Stimulated activated CD4-positive, alpha-beta T cell treated with anti-CD3 and anti-CD28 coated beads, Interleukin-1b, Interleukin-23, amount 100 ng/mL, for 24 hours (primary cell): ENCODE measurements at places on chromosomes 2 and 18.

GRCh38 chr2:105804266-105804665, 59.6 kb downstream of the NCK2 start:
- no peak for DNase-seq

DNA sequence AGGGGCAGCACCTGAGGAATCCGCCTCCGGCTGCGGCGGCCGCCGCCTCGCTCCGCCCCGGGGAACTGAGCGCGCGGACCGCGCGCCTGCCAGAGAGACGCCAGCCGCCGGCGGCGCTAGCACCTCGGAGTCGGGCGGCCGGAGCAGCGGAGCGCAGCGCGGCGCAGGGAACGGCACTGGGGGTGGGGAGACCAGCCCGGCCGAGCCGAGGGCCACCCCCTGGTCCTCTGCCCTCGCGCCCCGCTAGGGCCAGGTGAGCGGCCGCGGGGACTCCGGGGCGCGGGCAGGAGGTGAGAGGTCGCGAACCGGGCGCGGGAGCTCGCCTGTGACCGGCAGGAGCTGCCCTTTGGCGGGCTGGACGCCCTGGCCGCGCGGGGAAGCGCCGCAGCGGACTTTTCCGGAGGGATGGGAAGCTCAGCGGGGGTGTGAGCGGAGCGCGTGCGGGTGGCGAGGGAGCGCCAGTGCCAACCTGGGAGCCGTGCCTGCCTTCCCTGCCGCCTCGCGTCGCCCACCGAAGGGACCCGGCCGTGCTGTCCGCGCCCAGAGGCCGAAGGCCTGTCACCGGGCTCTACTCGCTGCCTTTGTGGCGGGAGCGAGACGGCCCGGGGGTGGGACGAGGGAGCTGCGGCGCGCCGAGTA, at the start of gene GREB1L:
GREB1L (plus strand) TSS at position 92 of the 639 bp plus-strand sequence. CDS start 141,287 bp downstream, outside the sequence.
- peak; percentile 1 for DNase-seq

- no peak for DNase-seq
These were observed 56.7 kb downstream of the SPTBN1 start for GRCh38 chr2:54512663-54513362.

- DNase-seq = no peak
These were observed 56.4 kb downstream of the LPIN1 start for GRCh38 chr2:11802782-11803191.

- no peak for DNase-seq
These were observed 329.7 kb upstream of the ZEB2 start for GRCh38 chr2:144849612-144850011.

- no peak for DNase-seq
These were observed 45.7 kb upstream of the ALPP start for GRCh38 chr2:232332940-232333259.
